ENCODE measurements at places on chromosomes 4 and X. TPM values are rescaled to one million over a fixed set of nuclear protein-coding genes. Genes with fewer than 3 reads are reported as not detected.

Gene BST1
- total RNA-seq: 3.7 TPM

Gene NHSL2
- 1.3 TPM for total RNA-seq

DNA sequence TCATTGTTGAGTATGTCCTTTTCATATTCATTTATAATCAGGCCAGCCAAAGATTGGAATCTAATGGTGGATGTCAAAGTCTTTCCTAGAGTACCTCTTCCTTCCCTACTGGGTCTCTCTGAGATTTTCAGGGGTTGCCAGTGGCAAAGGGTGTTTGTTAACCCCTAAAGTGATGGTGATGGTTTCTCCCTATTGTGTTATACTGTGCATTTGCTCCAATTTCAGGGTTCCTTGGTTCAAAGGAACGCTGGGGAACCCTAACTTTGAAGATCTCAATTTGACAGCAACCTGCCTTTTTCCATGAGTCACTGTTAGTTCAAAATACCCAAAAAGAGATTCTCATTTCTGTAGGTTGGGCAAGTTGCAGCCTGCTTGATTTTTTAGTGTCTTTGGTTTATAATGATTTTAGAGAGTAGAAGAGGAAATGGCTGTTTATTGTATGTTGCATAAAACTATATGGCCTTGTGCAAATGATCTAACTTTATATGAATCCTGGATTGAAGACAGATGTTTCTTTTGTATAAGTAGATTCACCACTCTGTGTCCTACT is 23.0 kb downstream of the GAB1 start:
- DNase-seq: no peak

- DNase-seq: no peak
These were observed 579 bp upstream of the GABRA2 start for GRCh38 chr4:46390355-46391058.

GRCh38 chr4:163878336-163879121 is 384.0 kb downstream of the TMA16 start:
- no peak for DNase-seq

GRCh38 chr4:163875327-163875726 is 380.8 kb downstream of the TMA16 start:
- no peak for DNase-seq
